ENCODE measurements at places on chromosomes 13 and 19.

DNA sequence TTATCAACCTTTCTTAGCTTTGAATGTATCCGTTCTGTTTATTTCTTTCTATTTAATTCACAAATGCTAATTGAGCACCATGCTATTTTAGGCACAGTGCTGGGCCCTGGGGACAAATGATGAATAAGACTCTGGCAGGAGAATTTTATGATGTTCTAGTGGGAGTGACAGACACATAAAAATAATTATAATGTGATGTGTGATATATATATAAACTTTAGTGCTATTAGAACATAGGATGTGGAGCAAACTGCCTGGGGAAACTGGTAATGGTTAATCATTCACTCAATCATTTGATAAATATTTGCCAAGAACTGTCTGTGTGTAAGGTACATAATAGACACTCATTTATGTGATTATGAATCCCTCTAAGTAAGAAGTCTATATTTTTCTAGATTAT lies 50.7 kb upstream of the FRY start:
- no peak for DNase-seq

DNA sequence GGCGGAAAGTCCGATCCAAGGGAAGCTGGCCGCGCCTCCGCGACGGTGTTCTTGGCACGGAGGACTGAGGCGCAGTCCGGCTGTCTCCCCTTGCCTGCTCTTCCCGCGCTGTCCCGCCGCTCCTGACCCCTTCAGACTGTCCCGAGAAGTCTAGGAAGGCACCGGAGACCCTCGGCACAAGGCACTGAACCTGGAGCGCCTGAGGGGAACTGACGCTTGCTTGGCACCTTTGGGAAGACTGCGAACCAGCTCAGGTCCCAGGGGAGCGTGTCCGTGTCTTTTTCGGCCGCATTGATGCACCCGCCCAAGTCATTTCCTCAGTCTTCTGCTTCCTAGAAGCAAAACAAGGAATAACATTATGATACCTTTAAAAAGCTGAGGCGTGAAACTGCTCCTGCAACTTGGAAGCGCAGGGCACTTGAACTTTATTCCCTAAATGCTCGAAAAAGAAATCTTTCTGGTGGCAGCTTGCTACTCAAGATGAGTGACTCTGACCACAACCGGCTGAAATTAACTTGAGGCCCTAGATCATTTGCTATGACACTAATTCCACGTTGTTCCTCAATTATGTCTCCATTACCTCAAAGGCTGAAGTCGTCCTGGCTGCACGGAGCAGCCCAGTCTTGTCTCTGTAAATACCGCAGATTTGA lies 735 bp upstream of the FLT1 start:
- no peak for DNase-seq

- DNase-seq = no peak
These were observed 215.5 kb downstream of the KLF12 start for GRCh38 chr13:73918691-73919090.

GRCh38 chr19:33071887-33072286 lies 7.2 kb upstream of the RHPN2 start:
- no peak for DNase-seq

GRCh38 chr13:98475522-98475921 lies 101.4 kb downstream of the STK24 start:
- DNase-seq = no peak

DNA sequence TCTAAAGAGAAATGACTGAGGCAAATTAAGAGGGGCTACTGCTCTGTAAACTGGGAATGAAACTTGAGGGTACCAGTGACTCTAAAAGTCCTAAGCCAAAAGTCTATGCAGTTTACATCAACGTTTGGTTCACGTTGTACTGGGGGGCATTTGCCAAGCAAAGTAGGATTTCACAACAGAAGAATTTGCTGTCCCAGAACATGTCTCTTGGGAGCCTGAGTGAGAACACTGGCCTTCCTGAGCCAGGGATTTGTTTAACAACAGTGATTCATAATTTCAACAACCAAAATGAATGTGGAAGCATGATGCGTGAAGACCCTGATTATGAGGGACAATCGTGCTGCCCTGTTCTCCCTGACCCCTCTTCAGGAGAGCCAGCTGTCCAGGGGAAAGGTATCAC lies 178.0 kb downstream of the OXGR1 start:
- no peak for DNase-seq

DNA sequence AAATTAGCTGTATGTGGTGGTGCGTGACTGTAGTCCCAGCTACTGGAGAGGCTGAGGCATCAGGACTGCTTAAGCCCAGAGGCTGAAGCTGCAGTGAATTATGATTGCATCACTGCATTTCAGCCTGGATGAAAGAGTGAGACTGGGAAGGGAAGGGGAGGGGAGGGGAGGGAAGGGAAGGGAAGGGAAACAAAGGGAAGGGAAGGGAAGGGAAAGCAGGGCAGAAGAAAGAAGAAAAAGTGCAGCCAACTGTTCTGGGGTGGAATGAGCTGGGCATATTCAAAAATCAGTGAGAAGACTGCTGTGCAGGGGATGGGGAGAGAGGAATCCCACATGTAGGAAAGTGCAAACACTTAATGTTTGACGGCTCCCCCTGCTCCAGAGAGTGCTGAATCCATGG lies 905.5 kb downstream of the UQCRFS1 start:
- DNase-seq = no peak

DNA sequence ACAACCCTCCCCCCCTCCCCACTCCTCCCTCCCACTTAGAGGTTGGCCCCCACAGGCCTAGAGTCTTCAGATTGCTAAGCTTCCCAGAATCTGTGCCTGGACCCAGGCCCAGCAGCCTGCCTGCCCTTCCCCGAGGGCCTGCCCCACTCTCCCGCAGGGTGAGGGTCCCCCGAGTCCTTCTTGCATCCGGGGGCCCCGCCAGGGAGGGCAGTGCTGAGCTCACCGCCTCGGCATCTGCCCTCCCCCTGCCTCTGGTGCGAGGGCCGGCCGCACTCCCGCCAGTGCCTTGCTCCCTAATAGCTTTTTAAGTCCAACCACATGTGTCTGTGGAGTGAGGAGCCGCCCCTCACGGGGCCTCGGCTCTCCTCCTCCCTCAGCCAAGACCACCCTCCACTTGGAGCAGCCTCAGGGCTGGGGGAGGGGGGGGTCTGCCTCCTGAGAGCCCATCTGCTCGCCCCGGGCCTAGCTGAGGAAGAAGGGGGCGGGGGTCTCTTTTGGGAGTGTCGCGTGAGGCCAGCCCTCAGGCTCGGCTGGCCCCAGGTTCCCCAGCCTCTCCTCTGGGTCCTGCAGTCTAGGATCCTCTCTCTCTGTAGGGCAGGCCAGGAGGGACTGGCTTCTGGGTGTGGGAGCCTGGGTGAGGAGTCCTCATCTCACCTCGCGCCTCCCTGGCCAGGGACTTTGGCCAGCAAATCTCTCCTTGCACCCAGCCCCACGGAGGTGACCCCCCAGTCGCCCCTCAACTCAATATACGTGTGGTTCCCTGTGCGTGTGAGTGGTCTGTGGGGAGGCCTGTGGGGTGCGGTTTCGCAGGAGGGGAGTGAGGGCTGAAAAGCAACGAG lies 47.2 kb downstream of the LYL1 start:
- DNase-seq = peak; percentile 93

- peak; percentile 1 for DNase-seq
These were observed 991 bp downstream of the OBI1 start for GRCh38 chr13:78657699-78658629.

DNA sequence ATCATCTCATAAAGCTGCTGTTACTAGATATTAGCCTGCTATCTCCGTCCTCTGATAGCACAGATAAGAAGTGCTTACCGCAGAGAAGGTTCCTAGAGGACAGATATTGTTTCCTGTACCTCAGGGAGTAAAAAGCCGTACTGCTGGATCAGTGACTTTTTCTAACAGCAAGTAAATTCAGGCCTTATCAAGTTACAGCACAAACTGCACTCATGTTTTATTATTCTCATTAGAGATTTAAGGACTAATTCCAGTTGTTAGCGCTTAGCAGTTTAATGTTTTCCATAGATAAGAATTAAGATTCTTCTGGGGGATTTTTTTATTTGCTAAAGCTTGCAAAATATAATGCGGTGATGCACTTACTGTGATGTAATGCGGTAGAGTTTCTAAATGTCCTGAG lies 119.0 kb upstream of the OBI1 start:
- no peak for DNase-seq
